Spinal cord (tissue), 10 donors: ENCODE measurements at places on chromosomes 11 and 22.

DNA sequence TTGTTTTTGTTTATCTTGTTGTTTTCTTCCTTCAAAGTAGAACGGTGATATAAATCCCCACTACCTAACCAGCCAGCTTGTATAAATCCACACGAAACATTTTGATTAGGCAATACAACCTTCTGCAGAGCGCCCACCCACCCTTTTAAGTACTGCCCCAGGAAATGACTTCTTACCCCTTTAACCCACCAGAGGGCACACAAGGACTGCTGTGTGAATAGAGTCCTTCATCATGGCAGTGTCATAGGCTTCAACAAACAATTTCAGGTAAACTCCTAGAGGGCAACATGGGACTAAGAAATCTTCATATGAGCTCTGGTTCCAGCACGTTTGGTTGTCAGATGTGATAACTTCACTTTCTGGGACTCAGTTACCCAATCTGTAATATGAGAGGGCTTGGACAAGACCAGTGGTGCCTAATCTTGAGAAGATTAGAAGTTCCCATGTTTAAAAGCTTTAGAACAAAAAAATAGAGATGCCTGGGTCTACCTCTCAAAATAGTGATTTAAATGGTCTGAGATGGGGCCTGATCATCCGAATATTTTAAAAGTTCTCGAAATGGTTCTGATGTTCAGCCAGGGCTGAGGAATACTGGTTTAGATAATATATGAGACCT lies 56.1 kb downstream of the PIWIL4 start:
- no peak for DNase-seq

DNA sequence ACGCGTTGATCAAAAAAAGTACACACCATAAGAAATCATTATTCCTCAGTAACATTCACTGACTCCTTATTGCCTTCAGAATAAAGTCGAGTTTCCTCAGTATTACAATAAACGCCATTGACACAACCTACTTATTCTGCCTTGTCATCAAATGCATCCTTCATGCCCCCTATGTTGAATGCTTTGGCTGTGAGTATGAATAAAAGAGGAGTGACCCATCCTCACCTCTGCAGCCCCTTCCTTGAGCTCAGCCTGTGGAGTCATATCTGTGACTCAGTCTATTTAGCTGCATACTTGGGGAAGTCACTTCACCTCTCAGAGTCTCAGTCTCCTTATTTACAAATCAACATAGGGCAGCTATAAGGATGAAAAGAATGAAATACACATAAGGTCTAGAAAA lies 65.1 kb downstream of the USP35 start:
- no peak for DNase-seq

- DNase-seq: no peak
Measured at GRCh38 chr11:10518891-10519290, 22.1 kb downstream of the RNF141 start.

- no peak for DNase-seq
Measured at GRCh38 chr11:33463059-33463458, 205.9 kb downstream of the HIPK3 start.

- DNase-seq: peak; percentile 78
Measured at GRCh38 chr11:560305-561147, at the start of the genes LMNTD2 and RASSF7. LMNTD2 (minus strand) TSS chr11:560738; CDS start chr11:560716, 22 bp downstream. RASSF7 (plus strand) TSS chr11:560970; CDS start chr11:561769, 799 bp downstream.

DNA sequence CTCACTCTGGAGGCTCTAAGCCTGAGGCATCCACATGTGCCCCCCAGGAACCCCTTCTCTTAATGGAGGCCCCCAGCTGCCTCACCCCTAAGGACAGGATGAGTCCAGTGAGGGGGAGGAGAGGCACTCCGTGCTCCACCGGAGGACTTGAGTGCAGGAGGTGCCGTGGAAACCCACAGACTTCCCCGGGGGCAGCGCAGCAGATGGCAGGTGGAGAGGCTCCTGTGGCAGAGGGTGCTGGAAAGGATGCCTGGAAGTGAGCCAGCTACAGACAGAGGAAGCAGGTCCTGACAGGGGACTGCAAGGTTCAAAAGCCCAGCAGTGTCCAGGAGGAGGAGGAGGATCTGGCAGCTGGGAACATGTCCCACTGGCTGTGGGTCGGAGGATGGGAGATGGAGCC lies 1384.0 kb downstream of the TBC1D22A start:
- no peak for DNase-seq

GRCh38 chr11:12164061-12165014 lies 53.9 kb downstream of the MICAL2 start:
- DNase-seq: no peak

DNA sequence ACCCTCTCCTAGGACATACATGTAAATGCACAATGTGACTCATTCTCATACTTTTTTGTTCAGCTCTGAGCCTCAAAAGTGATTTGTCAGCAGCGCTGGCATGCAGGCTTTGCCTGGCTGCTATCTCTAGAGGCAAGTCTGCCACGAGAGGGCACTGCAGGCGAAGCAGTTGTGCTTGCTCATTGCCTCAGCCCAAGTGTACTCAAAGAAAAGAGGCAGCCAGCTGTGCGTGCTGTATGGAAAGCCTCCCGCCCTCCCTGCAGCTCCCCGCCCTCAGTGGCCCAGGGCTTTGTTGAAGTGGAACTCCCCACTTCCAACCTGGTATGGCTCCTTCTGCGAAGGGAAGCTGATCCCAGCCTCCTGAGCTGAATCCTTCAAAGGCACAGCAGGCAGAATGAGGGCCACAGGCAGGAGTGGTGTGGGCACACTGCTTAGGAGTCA lies 16.3 kb downstream of the SDHAF2 start:
- DNase-seq: peak; percentile 95

- DNase-seq: no peak
Measured at GRCh38 chr22:36277482-36278291, 24.8 kb downstream of the APOL1 start.

DNA sequence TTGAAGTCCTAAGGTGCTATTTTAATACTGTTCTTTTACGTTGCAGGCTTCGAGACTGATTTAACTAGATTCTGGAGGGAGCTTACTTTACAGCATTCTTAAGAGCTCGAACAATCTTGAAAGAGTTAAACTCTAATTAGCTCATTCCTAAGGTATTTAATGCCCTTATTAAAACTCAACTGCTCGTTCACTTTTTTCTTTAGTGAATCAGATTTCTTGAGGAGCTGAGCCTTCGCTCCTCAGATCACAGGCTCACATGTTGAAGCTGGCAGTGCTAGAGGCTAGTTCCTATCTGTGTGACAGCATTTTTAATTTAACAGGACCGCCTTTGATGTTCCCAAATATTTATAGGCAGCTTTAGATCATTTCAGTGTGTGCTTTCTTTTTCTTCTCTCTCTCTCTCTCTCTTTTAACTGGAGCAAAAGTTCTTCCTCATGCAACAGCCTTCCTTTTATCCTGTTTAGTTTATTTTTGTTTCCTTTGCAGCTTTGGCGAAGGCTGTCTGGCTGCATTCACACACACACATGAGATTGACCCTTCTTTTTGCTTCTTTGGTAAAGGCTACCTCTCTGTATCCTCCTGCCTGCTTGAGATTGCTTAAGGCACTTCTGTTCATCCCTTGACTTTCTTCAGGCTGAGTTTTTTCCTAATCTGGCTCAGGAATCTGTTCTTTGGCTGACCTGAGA lies 21.0 kb downstream of the ZNRF3 start:
- DNase-seq: peak; percentile 46

DNA sequence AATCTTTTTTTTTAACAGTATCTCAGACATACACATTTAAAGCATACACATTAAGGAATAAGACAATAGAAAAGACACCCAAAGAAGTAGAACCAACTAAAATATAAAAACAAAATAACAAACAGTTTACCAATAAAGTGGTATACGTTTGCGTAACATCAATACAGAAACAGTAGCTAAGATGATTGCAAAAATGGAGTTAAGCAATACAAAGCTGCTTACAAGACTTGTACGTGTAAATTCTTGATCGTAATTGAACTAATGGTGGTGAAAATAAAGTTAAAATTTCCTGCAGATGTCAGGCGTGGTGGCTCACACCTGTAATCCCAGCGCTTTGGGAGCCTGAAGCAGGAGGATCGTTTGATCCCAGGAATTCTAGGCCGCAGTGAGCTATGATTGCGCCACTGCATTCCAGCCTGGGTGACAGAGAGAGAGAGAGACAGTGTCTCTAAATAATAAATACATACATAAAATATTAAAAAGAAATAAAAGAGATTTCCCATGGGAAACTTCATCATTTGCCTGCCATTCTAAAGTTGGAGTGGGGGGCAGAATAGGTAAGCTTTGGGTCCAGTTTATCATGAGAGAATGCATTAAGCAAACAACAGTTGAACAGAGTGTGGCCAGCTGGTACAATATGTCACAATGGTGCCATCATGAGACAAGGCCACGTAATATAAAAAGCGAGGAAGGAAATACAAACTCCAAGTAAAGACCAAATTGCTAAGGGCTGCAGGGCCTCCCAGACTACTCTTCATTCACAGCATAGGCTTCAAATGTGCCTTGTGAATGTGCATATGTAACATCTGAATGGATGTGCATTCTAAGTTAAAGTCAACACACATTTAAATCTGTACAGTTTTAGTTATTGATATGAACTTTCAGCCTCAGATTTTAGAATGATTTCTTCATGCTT lies 38.9 kb upstream of the EED start:
- DNase-seq: no peak

- DNase-seq: no peak
Measured at GRCh38 chr22:44567846-44568493, 69.9 kb upstream of the RTL6 start.

GRCh38 chr22:20677684-20678242 lies 96.2 kb upstream of the SERPIND1 start:
- no peak for DNase-seq

DNA sequence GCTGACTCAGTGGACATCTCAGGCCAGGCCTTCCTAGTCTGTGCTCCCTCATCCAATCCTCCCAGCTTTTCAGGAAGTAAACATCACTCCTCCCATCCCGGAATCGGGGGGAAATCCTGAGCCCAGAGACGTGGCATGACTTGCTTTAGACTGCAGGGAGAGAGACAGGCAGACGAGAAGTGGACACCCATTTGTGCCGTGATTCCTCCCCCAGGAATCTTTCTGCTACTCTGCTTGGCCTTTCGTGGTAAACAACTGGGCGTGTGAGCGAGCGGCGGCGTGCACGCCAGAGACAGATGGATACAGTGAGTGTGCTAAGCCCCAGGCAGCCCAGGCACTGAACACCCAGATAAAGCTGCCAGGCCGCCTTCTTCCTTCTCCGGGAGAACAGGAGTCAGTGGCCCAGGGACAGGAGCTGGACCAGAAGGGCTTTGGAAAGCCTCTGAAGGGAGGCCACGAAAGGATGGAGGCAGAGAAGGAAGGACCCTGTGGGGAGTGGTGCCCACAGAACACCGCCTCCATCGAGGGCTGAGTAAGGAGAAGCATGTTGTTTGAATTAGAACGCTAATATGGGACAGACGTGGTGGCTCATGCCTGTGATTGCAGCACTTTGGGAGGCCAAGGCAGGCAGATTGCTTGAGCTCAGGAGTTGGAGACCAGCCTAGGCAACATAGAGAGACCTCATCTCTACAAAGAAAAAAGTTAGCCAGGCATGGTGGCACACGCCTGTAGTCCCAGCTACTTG lies 53.0 kb upstream of the PRR5 start:
- no peak for DNase-seq

DNA sequence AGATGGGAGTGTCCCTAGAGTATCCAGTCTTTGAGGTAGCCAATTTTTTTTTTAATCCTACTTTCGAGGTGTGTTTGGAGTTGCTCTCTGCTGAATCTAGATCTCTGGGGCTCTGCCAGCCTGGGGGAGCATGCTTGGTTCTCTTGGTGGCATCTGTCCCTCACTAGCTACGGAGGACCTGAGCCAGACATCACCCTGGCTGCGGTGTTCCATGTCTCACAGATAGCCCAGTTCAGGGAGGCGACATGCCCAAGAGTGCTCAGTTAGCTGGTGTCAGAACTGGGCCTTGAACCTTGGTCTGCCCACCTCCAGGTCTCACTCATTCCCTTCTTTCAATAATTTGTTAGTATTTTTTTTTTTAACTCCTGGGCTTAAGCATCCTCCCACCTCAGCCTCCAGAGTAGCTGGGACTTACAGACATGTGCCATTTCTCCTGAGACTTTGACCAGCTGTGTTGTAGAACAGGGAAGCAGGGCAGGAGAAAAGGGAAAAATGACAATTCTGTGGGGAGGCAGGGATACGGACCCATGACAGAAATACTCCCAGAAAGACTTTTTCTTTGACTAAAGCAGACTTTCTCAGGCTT lies 621 bp downstream of the HMOX1 start:
- no peak for DNase-seq

- DNase-seq: no peak
Measured at GRCh38 chr11:110654456-110654855, 57.8 kb downstream of the ARHGAP20 start.

DNA sequence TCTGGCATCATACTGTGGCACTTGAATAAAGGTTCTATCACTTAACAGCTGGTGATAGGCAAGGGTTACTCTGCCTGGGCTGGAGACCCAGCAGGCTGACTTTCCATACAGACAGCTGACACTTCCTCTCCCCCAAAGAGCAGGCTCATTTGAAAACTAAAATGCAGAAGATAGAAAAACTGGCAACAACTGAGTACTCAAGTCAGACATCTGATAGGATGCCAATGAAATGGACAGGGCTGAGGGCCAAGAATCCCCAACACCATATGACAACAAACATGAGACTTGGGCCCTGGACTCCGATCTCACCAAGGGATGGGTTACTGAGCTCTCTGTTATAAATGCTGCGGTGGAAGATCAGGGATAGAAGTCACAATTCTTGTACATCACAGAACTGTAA lies 237.2 kb downstream of the LRRC4C start:
- no peak for DNase-seq

DNA sequence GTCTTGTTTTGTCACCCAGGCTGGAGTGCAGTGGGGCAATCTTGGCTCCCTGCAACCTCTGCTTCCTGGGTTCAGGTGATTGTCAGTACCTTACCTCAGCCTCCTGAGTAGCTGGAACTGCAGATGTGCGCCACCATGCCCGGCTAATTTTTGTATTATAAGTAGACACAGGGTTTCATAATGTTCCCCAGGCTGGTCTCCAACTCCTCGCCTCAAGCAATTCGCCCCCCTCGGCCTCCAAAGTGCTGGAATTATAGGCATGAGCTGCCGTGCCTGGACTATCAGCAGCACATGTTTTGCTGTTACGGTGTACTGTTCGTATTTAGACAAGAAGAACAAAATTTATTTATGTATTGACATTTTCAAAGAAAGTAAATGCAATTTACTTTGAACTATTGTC lies 34.8 kb downstream of the RAB39A start:
- DNase-seq: no peak

DNA sequence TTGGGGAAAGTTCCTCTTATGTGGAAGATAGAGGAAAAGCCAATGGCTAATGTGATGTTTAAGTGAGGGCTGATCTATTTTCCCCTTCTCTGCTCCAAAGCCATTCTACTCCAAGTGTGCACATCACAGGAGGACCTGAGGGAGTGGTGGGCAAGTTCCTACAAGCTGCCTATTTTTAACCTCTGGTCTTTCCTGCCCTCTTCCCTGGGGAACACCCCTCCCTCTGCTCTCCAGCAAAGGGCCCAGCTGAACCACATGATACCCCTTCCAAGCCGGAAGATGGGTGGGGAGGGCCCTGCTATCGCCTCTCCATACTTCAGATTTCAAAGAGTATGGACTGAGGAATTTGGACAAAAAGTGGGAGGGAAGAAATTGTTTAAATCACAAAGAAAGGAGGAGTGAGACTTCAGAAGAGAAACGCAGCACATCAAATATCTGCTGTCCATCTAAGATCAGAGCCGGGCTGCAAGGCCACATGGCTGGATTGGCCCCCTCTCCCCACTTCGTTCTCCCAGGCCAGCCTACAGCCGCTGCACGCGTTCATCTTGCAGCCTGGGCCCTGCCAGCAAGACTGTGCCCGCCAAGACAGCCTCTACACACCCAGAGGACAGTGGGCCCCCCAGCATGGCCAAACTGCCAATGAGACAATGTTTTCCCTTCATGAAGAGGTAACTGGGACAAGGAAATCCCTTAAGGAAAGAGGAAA lies 77.5 kb downstream of the MICAL3 start:
- DNase-seq: no peak

GRCh38 chr22:29523761-29524160 lies 29.8 kb downstream of the THOC5 start:
- no peak for DNase-seq
